ENCODE measurements at places on chromosomes 5 and 9.

DNA sequence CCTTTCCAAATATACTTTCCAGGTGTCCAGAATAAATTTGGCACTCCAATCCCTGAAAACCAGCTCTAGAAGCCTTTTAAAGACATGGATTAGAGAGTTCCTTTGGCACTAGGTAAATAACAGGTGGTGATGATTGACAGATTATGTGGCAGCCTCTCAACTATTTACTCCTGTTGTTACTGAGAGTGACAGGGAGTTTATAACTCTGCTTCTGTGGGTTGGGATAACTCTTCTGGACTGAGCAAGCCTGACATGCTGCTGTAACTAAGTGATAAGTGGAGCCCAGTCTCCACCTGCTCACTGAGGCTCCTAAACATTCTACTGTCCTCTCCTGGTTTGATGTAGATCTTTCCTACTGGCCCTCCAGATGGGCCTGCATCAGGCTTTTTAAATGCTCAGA lies 693.2 kb upstream of the FTMT start:
- no peak overlapping the region for H3K27ac ChIP-seq
- no peaks in the 10 kb centered on the region for H3K27me3 ChIP-seq
- H3K4me3 ChIP-seq, result no peak overlapping the region
- no peaks in the 10 kb centered on the region for H3K36me3 ChIP-seq
- no peaks in the 10 kb centered on the region for H3K4me1 ChIP-seq

- no peaks in the 10 kb centered on the region for H3K36me3 ChIP-seq
- no peak overlapping the region for H3K4me3 ChIP-seq
- no peak overlapping the region for H3K27ac ChIP-seq
- H3K4me1 ChIP-seq, result no peaks in the 10 kb centered on the region
- ATAC-seq, result no peak
Measured at GRCh38 chr5:125189531-125189941, 443.1 kb upstream of the ZNF608 start.

- H3K36me3 ChIP-seq, result no peaks in the 10 kb centered on the region
- no peak for ATAC-seq
- no peaks in the 10 kb centered on the region for H3K27me3 ChIP-seq
Measured at GRCh38 chr5:6365142-6365976, 13.0 kb downstream of the MED10 start.

DNA sequence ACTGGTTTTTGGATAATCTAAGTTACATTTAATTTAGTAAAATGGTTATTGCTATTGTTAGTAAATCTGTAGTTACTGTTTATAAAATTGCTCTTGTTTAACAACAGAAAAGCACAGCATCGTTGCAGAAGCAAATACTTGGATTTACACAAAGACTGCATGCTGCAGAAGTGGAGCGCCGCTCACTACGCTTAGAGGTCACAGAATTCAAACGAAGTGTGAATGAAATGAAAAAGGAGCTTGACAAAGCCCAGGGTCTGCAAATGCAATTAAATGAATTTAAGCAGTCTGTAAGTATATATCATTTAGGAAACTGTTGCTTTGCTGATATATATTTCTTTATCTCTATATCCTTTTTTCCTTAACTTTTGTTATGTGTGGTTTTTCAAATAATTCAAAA lies 226.0 kb downstream of the CCDC171 start:
- H3K27ac ChIP-seq, result no peak overlapping the region
- H3K27me3 ChIP-seq, result no peaks in the 10 kb centered on the region
- H3K4me3 ChIP-seq, result no peak overlapping the region
- no peak for ATAC-seq

GRCh38 chr5:177366528-177367322 lies 9.0 kb downstream of the RGS14 start:
- peaks cover 29% of the 10 kb centered on the region for H3K4me1 ChIP-seq
- H3K27me3 ChIP-seq, result no peaks in the 10 kb centered on the region
- ATAC-seq, result peak; percentile 92
- peak overlapping the region; percentile 94 for H3K27ac ChIP-seq

DNA sequence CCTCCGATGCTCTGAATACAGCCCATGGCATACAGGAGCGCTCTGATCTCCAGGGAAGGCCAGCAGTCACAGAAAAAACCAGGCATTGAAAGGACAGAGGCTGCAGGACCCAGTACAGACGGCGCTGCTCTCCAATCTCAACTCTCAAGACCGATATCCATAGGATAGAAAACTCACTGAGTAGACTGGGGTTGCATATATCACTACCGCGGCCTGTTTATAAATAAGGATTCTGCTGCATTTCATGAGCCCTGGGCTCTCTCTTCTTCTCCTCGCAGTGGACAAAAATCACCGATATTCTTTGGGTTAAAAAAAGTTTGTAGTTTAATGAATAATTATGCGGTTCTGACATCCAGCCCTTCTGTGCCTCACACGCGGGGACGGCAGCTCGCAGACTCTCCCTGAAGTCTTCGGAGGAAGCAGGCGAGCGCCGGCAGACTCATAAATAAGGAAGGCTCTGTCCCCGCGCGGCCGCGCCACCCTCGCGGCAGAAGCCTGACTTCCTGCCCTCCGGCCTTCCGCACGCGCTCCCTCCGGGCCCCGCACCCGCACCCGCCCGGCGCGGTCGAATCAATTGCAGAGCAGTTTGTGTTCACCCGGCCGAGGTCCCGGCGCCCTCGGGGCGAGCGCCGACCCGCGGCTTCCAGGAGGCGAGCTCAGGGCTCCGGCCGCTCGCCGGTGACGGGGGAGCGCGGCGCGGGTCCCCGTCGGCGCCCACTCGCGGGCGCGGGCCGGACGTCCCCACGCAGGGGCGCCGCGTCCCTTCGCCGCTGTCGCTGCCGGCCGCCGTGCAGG lies at the start of gene FAM78A:
TSS of gene FAM78A (minus strand) at position 417 of the 795 bp plus-strand sequence. CDS start at position 86, 331 bp downstream.
- H3K36me3 ChIP-seq, result no peaks in the 10 kb centered on the region
- H3K4me1 ChIP-seq, result peaks cover 43% of the 10 kb centered on the region
- ATAC-seq, result no peak
- peaks cover 50% of the 10 kb centered on the region for H3K27me3 ChIP-seq
- H3K27ac ChIP-seq, result no peak within 1 kb of the TSS
- peak within 1 kb of the TSS; percentile 76 for H3K4me3 ChIP-seq

DNA sequence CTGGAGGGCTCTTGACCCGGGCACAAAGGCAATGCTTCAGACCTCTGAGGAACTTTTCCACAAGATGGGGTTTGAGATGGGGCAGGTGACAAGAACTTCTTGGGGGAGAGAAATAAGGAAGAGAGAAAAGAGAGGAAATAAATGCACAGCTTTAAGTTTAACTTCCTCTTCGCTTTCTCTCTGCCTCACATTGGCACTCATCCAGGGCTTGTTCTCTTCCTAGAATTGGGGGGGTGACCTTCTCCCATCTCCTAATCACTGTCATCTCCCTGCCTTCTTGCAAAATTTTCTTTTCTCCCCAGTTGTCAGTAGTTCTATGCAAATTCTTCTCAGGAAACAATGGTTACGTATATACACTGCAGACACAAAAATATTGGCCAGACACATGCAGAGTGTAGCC lies 19.1 kb upstream of the ADCY2 start:
- ATAC-seq, result peak; percentile 19
- H3K36me3 ChIP-seq, result no peaks in the 10 kb centered on the region
- H3K4me1 ChIP-seq, result no peaks in the 10 kb centered on the region
- H3K4me3 ChIP-seq, result no peak overlapping the region

DNA sequence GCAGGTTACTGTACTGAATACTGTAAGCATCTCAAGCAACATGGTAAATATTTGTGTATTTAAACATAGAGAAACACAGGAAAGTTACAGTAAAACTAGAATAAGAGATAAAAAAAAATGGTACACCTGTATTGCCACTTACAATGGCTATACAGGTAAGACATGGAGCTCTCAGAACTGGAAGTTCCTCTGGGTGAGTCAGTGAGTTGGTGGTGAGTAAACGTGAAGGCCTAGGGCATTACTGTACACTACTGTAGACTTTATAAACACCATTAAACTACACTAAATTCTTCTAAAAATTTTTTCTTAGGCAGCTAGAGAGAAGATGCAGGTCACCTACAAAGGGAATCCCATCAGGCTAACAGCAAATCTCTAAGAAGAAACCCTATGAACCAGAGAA lies 872.9 kb downstream of the TAF11L14 start:
- no peaks in the 10 kb centered on the region for H3K36me3 ChIP-seq
- H3K27me3 ChIP-seq, result no peaks in the 10 kb centered on the region
- H3K27ac ChIP-seq, result no peak overlapping the region
- no peak overlapping the region for H3K4me3 ChIP-seq

DNA sequence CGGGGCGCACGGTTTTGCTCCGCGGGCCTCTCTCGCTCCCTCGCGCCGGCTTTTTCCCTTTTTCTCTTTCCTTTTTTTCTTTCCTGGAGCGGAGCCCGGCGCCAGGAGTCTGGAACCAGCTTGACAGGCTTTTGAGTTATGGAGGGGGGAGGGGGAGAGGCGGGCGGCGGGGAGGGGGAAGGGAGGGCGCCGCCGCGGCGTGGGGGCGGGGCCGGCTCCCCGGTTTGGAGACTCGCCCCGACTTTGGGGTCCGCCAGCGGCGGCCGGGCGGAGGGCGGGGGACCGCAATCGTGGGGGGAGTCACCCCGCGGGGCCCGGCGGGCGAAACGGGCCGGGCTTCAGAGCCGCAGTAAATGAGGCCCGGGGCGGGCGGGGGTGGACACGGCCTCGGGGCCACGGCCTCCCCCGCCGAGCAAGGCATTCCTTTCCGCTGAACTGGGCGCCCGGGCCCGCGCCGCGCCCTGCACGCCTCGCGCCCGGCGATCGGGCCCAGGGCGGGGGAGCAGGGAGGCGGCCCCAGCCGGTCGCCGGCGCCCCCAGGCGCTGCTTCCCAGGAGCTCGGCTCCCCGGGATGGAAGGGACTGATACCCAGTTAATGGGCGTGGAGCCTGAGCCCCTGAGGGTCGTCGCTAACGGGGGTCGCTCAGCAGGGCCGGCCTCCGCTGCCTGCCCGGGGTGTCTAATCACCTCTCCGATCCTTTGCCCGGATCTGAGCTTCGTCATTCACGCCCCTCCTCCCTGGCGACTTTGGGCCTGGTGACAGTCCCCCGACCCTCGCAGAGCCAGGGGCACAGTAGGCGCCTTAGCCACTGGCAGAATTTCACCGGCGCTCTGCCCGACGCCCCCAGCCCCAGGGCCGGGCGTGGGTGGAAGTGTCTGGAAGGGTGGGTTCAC lies 138.1 kb downstream of the C9orf50 start:
- H3K4me3 ChIP-seq, result peak overlapping the region; percentile 36
- H3K36me3 ChIP-seq, result no peaks in the 10 kb centered on the region
- H3K27ac ChIP-seq, result peak overlapping the region; percentile 95
- H3K4me1 ChIP-seq, result peaks cover 88% of the 10 kb centered on the region
- peak; percentile 79 for ATAC-seq

DNA sequence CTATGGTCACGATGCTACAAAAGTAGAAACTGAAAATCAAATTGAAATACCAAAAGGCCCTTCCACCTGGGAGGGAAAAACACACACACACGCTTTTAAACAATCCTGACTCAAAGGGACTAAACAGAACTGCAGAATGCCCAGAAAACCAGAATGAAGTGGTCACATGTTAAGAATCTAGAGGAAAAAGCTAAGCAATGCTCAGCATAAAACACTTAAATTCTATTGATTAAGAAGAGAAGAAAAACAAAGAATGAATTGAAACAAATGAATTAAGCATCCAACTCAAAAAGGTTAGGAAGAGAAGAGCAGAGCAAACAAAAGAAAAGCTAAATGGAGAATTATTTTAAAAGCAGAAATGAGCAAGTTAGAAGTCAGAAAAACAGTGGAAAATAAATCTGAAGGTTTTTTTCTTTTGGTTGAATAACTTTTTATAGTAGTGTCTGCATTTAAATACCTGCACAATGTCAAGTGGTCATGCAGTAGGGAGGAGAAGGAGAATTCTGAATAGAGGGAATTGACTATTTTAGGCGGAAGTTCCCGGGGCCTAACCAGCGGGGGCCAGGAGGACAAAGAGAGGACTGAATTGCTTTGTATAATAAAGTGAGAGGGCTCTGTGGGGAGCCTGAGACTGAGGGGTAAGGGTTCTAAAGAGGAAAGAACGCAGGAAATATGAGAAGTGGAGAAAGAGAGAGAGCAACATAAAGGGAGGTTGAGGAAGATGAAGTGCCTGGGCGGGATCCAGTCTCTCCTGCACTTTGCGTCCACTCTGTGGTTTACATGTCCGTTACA lies 146.8 kb downstream of the ATPSCKMT start:
- no peak overlapping the region for H3K4me3 ChIP-seq
- no peaks in the 10 kb centered on the region for H3K4me1 ChIP-seq
- ATAC-seq, result no peak

- H3K4me1 ChIP-seq, result no peaks in the 10 kb centered on the region
- H3K4me3 ChIP-seq, result no peak overlapping the region
- no peaks in the 10 kb centered on the region for H3K36me3 ChIP-seq
- H3K27ac ChIP-seq, result no peak overlapping the region
Measured at GRCh38 chr9:31799953-31800609, 584.4 kb upstream of the ACO1 start.

- no peak for ATAC-seq
- H3K27me3 ChIP-seq, result no peaks in the 10 kb centered on the region
- H3K27ac ChIP-seq, result no peak overlapping the region
- H3K4me3 ChIP-seq, result no peak overlapping the region
- no peaks in the 10 kb centered on the region for H3K36me3 ChIP-seq
Measured at GRCh38 chr5:150253416-150254208, 36.0 kb downstream of the CAMK2A start.

Data from gastroesophageal sphincter (tissue), 4 donors.